ENCODE measurements at places on chromosomes 16 and 17.

GRCh38 chr17:17826342-17826713, 10.5 kb downstream of the SREBF1 start:
- DNase-seq = no peak

GRCh38 chr17:15078570-15078969, 186.6 kb downstream of the PMP22 start:
- no peak for DNase-seq

DNA sequence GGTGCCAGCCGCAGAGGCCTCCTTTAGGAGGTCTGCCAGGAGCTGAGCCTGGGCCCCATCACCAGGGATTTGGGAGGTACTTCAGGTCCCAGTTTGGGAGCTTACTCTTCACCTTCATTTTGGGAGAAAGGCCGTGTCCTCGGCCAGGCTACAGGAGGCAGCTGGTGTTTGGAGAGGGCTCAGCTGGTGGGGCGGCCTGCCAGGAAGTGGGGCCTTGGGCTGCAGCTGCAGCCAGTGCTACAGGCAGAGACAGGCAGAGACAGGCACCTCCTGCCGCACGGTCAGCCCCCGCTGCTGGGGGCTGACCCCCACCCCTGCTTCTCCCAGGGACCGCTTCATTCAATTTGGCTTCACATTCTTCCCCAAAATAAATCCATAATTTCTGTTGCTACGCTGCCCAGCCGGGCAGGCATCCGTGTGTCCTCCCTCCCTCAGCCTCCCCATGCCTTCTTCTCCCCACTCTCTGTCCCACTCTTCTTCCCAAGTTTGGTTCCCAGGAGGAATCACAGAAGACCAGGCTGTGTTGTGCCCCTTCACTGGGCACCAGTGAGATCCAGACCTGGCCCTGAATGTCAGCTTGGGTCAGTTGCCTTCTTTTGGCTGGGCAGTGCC, 6.1 kb downstream of the TMEM235 start:
- no peak for DNase-seq

DNA sequence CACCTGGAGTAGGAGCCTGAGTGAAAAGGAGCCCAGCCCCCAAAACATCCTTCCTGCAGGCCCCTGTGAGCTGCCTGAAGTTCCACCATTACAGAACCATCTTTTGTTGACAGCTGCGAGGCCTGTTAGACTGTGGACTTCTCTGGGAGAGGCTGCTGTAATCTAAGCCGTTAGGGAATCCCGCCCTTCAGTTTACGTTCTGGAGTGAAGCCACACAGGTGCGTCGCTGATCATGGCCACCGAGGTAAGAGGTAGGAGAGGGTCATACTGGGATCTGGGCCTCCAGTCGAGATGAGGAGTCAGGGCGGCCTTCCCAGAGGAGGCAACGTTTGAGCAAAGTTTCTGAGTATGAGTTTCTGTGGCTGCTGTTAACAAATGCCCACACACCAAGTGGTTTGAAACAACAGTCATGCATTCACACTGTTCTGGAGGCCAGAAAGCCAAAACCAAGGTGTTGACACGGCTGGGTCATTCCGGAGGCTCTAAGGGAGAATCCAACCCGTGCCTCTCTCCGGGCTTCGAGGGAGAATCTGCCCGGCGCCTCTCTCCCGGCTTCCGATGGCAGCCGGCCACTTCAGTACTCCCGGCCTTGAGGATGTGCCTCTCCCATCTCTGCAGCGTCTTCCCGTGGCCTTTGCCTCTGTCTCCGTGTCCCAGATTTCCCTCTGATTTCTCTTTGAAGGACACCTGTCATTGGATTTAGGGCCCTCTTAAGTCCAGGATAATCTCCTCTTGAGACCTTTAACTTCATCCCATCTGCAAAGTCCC, 26.6 kb upstream of the ATP2C2 start:
- DNase-seq = no peak

GRCh38 chr17:68437979-68438822, 19.1 kb downstream of the WIPI1 start:
- DNase-seq = no peak

GRCh38 chr17:57355090-57355859, 99.0 kb downstream of the MSI2 start:
- no peak for DNase-seq

DNA sequence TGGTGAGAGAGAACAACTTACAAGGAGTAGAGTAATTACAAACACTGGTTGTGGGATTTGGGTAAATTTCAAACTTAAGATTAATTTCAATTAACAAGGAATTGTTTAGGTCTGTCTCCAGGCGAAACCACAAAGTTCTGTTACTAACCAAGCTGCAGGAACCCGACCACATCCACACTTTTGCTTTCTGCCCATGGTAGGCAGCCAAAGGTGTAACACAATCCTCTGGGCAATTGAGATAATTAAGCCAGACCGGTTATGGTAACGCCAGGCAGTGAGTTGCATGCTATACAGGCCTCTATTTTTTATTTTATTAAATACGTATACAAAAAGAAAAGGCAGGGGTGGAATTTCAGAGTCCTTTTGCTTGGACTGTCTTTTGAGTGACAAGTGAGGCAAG, 12.0 kb downstream of the KCNJ2 start:
- no peak for DNase-seq
